ENCODE measurements at places on chromosomes 12 and 14.

- no peak for DNase-seq
Measured at GRCh38 chr12:13318231-13319015, 121.9 kb downstream of the EMP1 start.

GRCh38 chr14:102499401-102500157 is 10.0 kb downstream of the ANKRD9 start:
- no peak for DNase-seq

DNA sequence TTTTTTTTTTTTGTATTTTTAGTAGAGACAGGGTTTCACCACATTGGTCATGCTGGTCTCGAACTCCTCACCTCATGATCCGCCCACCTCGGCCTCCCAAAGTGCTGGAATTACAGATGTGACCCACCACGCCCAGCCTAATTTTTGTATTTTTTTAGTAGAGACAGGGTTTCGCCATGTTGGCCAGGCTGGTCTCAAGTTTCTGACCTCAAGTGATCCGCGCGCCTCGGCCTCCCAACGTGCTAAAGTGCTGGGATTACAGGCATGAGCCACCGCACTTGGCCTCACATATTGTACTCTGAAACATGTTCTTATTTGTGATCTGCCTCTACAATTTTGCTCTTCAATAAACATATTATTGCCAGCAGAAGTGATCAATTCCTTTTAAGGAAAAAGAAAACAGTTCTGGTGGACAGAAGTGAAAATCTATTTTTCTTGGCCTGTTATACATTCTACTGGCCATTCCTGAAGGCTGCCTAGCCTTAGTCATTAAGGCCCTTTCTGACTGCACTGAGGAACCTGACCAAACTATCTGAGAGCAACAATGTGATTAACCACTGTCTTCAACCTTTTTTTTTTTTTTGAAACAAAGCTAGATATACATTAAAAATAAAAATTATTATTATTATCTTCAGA is 36.1 kb downstream of the SNX6 start:
- no peak for DNase-seq

DNA sequence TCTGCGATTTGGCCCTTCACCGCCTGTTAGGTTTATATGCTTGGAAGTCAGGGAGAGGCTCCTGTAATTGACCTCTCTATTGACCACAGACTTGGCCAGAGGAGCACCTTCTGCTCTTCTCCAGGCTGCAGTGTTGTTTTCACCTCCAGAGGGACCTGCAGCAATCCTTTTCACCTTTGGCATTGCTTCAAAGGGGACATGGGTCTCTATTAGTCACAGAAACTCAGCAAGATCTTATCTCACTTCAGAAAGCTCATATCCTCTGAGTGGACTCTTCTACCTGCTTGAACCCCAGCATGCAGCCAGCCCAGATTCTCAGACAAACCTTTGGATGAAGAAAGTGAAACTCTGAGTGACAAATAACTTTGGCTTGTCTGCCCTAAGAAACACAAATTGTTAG is 339.3 kb downstream of the NRXN3 start:
- DNase-seq = no peak

DNA sequence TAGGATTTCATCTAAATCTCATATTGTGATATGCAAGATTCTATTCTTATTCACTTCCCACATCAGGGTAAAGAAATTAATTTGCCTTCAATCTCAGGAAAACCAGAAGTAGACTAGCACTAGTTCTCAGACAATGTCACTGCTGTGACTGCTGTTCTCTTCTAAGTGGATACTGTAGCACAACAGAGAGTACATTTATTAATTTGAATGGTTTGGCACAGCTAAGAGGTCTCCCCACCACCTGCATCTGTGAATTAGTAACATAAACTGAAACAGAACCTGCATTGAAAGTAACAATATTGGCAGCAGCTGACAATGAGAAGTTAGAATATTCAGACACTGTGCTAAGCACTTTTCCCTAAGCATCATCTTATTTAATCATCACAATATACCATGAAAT is 253.1 kb downstream of the PDZRN4 start:
- DNase-seq = no peak

GRCh38 chr12:114302117-114302516 is 103.8 kb downstream of the TBX5 start:
- DNase-seq = no peak

- DNase-seq = no peak
Measured at GRCh38 chr14:104392396-104393198, 187.0 kb upstream of the C14orf180 start.

DNA sequence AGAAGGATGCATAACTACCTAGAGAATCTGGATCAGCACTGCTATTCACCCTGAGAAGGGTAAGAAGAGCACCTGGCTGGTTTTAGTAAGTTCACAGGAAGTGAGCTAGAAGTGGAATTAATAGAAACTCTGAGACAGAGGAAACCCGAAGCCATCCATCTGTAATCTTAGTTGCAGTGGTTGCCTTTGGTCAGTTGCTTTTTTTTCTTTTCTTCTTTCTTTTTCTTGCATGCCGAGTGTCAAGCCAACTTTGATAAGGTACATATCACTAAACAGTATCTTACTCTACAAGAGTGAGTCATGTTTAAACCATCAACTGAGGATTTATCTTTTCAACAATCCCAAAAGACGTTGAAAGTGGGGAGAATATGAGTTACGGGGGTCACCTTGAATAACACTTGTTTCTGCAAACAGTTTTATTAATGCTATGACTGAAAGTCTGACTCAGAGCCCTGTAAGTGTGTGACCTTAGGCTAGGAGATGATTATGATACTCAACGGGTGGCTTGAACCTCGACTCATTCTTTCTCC is 26.7 kb downstream of the C12orf75 start:
- DNase-seq = no peak

DNA sequence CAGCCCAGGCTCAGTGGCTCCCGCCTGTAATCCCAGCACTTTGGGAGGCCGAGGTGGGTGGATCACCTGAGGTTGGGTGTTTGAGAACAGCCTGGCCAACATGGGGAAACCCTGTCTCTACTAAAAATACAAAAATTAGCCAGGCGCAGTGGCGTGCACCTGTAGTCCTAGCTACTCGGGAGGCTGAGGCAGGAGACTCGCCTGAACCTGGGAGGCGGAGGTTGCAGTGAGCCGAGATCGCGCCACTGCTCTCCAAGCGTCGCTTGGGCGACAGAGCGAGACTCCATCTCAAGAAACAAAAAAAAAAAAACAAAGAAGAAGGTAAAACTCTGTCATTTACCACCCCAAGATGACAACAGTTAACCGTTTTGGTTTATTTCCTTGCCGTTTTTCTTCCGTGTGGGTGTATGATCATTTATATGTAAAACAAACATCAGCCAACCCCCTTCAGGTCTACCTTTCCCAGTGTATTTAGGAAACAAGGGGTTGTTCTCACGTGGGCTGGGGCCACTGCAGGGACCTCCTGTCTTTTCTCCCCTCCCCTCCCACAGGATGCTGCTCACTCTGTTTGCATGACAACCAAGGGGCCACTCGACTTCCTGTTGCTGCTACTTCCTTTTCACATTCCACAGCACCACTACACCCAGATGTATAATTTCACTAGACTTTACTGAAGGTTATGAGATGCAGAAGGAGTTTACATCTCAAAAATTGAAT is 13.6 kb downstream of the TTC9 start:
- DNase-seq = peak; percentile 38

DNA sequence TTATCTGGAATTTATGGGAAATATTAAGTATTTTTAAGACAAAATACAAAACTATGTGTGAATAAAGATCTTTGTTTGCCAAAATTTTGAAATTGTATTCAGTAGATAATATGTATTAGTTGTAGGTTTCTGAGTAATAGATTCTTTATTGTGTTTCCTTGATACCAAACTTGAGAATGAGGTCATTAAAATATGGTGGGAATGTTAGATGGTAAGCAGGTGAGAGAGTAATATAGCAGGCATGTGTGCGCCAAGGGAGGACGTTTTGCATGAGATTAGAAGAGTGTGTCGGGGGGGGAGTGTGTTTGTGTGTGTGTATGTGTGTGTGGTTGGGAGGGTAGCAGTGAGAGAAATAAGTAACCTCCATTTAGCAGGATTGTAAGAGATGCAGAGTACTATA is 376.5 kb downstream of the NPAS3 start:
- DNase-seq = no peak

GRCh38 chr14:36976571-36977023 is 195.8 kb downstream of the SLC25A21 start:
- DNase-seq = no peak

DNA sequence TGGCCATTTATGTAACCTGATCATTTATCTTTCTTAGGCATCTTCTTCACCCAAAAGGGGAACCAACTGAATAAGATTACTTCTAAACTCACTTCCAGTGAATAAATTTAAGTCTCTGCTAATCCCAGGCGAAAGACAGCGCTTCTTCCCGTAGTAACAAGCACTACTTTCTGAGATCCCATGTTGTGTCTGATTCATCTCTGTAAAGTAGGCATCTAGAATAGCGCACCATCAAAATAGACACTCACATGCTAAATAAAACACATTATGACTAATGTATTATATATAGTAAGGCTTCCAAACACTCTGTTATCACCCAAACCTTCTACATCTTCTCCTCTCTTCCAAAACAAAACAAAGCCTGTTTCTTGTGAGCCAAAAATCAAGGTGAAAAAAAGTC is 15.1 kb downstream of the GTF2A1 start:
- no peak for DNase-seq

GRCh38 chr14:81480741-81481140 is 52.9 kb downstream of the SEL1L start:
- DNase-seq = no peak

- no peak for DNase-seq
Measured at GRCh38 chr12:3520168-3520567, 29.2 kb downstream of the PRMT8 start.

DNA sequence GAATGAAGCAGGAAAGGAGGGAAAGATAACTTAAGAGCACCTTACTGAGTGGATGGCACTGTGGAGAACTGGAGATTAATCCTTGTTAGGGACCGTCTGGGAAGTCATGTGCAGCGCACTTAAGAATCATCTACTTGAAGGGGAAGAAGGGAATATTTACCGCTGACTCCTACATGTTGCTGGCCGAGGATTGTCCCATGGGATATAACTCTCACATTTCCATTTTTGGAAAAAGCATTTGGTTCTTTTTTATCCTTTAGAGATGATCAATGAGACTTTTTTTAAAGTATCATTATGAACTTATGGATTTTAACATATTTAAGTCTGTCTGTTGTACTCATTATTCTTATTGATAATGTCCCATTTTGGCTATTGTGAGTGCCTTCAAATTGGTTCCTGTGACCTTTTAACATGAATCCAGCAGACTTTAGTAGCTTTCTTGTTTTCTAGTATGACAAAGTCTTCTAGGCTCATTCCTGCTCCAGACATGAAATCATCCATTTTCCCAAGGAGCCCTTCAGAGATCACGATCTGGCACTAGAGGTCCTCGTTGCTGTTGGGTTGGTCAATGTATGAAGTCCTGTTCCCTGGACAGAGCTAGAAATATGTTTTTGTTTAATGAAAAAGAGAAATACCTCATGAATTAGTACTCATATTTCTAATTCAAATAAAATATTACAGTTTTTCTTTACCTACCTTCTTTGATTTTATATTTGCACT is 20.2 kb upstream of the FAM234B start:
- no peak for DNase-seq

GRCh38 chr12:65232476-65233077 is 45.9 kb upstream of the MSRB3 start:
- no peak for DNase-seq

DNA sequence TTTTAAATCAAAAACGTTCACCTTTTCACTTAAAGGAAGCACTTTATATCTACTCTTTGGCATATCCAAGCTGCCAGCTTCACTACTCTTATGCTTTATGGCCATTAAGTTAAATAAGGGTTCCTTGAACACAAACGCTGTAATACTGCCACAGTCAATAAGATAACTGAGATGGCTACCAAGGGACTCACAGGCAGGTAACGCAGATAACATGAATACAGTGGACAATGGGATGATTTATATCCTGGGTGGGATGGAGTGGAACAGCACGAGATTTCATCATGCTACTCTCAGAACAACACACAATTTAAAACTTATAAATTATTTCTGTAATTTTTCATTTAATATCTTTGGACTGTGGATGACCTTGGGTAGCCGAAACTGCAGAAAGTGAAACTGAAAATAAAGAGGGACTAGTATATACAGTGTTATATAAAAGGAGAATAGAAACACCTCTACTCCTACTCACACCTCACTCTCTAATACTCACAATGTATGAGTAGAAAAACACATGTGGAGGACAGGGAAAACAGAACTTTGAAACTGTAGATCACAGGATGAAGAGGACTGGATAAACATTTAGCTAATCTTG is 367.3 kb downstream of the C12orf50 start:
- DNase-seq = no peak

DNA sequence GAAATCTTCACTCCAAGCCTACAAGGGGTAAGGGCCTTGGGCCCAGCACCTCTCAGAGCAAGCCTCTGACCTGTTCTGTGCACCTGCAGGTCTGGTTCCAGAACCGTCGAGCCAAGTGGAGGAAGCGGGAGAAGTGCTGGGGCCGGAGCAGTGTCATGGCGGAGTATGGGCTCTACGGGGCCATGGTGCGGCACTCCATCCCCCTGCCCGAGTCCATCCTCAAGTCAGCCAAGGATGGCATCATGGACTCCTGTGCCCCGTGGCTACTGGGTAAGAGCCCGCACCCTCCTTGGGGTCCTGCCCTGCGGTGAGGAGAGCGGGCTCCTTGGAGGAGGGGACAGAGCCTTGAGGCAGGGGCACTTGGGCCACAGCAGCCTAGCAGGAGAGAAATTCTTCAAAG is 20.3 kb downstream of the VSX2 start:
- no peak for DNase-seq

DNA sequence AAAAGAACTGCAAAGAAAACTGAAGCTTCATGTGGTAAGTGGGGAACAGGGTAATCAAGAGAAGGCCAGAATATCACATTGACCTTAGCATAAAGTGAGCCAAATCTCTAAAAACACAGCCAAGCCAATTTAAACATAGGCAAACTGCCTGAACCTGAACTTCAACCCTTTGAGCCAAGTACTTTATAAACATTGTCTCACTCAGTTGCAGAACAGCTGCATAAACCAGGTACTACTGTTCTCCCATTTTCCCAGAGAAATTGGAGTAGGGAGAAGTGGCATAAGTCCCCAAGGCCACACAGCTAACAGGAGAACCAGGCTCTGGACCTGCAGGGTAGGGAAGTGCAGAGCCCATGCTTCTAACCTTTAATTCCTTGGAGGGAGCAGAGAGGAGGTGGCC is 30.4 kb upstream of the FKBP4 start:
- no peak for DNase-seq

Measured in effector memory CD4-positive, alpha-beta T cell (primary cell).